Posterior vena cava (tissue), 2 donors: ENCODE measurements at places on chromosomes 5 and 9. TPM values are rescaled to one million over a fixed set of nuclear protein-coding genes. Genes with fewer than 3 reads are reported as not detected.

GRCh38 chr9:108720191-108720642, 135.6 kb downstream of the ACTL7B start:
- DNase-seq, result no peak

- no peak for DNase-seq
Observed at GRCh38 chr5:144198386-144198785, 27.7 kb downstream of the KCTD16 start.

DNA sequence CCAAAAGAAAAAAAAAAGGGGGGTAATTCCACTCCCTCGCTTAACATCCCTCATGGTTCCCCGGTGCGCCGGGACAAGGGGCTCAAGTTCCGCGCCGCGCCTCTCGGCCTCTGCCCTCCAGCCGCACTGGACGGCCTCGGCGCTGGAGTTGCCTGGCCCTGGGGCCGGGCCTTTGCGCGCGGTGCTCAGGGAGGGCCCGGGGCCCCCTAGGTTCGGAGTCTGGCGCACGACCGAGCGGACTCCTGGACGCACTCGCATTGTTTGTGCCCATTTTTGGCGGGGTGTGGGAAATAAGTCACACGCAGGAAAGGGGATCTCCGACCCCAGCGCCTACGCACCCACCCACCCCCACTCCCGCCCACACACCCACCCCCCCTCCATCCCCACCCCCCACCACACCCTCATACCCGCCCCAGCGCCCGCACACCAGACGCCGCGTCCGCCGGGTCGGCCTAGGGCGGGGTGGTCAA, 381 bp downstream of the MED22 start:
- DNase-seq, result no peak

The DOCK2 gene
- total RNA-seq, result 33.8 TPM

DNA sequence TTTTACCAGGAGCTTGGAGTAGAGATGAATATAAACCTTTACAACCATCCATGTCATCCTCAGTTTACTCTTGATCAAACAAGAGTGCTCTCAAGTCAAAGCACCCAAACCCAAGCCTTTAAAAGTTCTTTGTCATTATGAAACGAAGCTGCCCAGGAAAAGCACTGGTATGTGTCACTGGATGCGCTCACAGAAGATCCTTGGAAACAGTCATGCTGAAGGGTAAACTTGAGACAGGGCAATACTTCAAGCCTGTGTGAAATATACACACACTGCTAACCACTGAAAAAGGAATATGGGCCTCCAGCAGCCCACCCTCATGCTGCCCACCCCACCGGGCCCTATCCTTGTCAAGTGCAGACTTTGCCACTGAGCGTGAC, 84.5 kb downstream of the PRRT1B start:
- no peak for DNase-seq

The FYB1 gene
- total RNA-seq, result 10.1 TPM

The EFNA5 gene
- 4.2 TPM for total RNA-seq

- DNase-seq, result no peak
Observed at GRCh38 chr5:159902444-159903121, 13.7 kb upstream of the ADRA1B start.

DNA sequence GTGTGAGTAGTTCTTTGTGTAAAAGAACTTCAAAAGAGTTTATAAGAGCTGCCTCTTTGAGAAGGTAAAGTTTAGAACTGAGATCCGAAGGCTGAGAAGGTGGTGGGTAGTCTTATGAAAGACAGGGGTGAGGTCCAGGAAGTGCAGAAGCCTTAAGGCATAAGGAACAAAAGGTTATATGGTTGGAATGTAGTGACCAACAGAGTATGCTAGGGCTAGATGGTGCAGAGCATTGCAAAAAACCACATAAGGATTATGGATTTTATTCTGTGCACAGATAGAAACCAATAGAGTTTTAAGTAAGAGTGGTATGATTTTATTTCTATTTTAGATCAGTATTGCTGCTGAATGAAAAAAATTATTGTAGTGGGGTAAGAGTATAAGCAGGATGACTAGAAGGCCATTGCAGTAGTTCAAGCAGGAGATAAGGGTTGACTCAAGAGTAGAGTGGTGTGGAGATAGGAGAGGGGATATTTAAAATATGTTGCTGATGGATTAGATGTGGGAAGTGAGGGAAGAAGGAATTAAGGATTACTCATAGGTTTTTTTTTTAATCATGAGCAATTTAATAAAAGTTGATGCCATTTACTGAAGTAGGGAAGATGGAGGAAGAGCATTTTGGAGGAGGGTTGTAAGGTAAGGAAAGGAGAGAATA, 3.7 kb downstream of the RECK start:
- no peak for DNase-seq

The RNF183 gene
- not detected for total RNA-seq

GRCh38 chr5:136198453-136198852, 5.5 kb upstream of the SMIM32 start:
- no peak for DNase-seq

- no peak for DNase-seq
Observed at GRCh38 chr5:59921816-59922215, 28.3 kb upstream of the PDE4D start.

DNA sequence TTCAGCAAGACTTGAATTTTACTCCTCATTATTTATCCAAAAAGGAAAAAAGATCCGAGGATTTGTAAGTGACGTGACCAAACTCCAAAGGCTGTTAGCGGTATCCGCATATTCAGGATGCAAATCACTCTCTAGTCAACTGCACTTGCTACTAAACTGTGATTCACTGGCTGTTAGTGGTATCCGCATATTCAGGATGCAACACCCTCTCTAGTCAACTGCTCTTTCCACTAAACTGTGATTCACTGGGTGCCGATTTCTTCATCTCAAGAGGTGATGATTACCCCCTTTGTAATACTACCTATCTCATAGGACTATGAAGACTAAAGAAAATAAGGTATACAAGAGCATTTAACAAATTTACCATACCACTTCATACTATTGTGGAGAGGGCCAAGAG, 5.7 kb downstream of the MAPKAP1 start:
- no peak for DNase-seq

- DNase-seq, result no peak
Observed at GRCh38 chr9:27129221-27129620, 20.2 kb downstream of the TEK start.

DNA sequence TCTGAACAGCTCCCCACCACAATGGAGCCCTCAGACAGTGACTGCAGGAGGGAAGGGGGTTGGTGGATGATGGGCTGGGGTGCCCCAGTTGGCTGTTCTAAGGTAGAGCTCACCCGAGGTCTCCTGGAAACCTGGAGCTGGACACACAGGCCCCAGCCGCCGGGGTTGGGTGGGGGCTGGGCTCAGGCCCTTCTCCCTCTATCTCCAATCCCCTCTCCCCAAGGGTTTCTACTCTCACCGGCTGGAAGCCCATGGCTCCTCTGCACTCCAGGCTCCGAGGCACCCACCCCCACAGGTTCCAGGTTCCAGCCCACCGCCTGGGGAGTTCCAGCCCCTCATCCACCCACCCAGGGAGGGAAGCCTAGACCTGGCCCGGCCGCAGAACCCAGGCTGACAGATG, 766 bp downstream of the NR5A1 start:
- peak; percentile 65 for DNase-seq

DNA sequence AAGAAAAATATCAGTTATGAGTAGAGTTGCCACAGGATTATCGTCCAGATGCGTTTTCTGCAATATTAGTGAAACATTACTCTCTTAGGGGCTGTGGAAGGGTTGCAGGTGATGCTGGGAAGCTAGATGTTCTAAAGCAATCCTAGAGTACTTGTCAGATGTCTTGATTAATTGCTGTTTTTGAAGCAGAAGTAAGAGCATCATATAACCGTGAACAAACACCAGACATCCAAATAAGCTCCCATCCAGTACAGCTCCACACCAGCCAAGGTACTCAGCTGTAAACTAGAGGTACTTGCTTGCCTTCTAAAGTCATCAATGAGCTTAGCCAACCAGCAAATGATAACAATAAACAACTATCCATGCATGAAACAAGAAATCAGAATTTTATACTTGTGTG, 131.1 kb downstream of the ST8SIA4 start:
- no peak for DNase-seq

GRCh38 chr5:18736051-18736398, 1101.8 kb downstream of the TAF11L14 start:
- DNase-seq, result no peak

The ANGPTL2 gene
- total RNA-seq, result 45.7 TPM

The SYK gene
- total RNA-seq, result 19.5 TPM

GRCh38 chr5:98510143-98510985, 263.1 kb upstream of the RGMB start:
- no peak for DNase-seq

The SUSD3 gene
- 5.2 TPM for total RNA-seq

- DNase-seq, result no peak
Observed at GRCh38 chr9:82891321-82891720, 171.6 kb downstream of the RASEF start.

The GARIN3 gene
- total RNA-seq, result not detected

The PKD2L2 gene
- total RNA-seq, result 0.29 TPM

The CAMK4 gene
- total RNA-seq, result 0.38 TPM

DNA sequence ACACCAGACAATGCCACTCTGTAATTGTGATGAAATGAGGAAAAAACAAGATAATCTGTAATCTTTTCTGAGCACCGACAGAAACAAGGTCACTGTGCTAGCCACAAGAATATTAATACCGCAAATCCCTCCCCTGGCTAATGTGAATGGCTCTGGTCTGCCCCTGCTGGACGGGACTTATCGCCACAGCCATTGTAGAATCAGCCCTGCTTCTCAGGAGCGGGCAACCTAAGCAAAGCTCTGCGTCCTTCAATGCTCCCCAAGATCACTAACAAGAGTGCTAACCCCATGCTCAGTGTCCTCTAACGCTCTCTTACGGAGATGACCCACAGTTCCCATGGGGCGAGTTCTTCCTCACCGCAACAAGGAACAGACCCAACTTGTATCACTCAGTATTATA, 42.7 kb downstream of the OR2V1 start:
- no peak for DNase-seq

GRCh38 chr9:125479846-125480615, 218.4 kb downstream of the GAPVD1 start:
- no peak for DNase-seq

GRCh38 chr5:167730121-167730520, 561.3 kb upstream of the WWC1 start:
- DNase-seq, result no peak

DNA sequence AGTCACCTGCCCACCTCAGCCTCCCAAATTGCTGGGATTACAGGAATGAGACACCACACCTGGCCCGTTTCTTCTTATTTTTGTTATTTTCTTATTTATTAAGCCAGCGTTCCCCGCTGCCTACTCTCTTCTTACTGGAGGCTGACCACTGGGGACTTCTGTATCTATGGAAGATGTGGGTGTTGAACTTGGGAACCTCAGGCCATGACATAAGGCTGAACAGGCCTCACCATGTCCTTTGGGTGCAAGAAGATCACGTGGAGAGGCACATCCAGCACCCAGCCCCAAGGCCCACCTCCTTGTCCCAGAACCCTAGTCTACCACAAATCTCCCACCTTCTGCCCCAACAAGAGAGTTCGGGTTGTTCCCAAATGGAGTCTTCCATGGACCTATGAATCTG, 59.4 kb upstream of the NEK6 start:
- DNase-seq, result peak; percentile 14

- no peak for DNase-seq
Observed at GRCh38 chr9:123548741-123549545, 192.9 kb downstream of the CRB2 start.

DNA sequence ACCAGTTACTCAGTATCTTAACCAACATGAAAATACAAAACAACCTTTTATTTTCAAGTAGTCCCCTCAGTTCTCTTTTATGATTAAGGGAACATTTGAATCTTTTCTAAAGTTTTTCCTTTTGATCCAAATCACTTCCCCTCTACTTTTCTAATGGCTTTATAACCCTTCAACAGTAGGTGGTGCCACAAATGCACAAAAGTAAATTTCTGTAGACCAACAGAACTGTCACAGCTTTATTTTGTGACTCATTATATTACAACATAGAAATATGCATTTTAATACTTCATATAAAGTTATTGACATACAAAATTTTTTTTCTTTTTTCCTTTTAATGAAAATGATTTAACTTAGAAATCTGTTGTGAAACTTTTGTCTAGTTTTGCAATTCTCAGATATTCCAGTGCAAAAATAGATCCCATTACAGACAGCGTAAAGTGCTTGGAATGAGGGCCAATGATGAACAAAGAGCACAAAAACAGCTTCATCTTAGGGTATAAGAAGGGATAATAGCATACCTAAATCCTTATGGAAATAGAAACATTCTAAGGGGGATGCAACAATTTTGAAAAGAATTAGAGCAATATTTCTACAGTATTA, 17.0 kb downstream of the NIPSNAP3B start:
- no peak for DNase-seq

The SLC25A2 gene
- 0.46 TPM for total RNA-seq

DNA sequence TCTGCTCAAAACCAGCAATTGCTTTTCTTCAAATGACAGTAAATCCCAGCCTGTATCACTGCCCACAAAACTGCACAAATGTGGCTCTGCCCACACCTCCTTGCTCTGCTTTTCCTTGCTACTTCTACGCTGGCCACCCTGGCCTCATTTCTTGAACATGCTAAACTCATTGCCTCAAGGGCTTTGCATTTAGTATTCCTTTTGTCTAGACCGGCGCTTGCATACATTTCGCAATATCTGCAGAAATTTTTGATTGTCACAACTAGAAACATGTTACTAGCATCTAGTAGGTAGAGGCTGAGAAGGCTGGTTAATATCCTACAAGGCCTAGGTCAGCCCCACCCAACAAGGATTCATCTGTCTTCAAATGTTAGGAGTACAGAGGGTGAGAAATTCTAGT, 2357.8 kb downstream of the MAT2B start:
- no peak for DNase-seq

- no peak for DNase-seq
Observed at GRCh38 chr5:34531751-34532360, 124.3 kb upstream of the RAI14 start.

DNA sequence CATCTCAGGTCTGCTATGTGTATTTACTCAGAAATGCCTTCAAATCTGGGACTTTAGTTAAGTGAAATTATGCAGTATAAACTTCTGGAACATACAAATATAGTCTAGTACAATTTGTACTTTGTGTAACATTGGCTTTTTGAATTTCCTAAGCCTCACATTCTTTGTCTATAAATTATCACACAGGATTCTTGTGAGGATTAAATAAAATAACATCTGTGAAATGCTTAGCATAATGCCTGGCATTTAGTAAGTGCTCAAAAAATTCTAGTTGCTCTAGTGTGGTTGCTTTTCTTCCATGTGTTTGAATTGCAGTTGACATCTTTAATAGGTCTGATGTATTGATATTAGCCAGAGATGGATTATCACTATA, 2.6 kb downstream of the HMMR start:
- no peak for DNase-seq

DNA sequence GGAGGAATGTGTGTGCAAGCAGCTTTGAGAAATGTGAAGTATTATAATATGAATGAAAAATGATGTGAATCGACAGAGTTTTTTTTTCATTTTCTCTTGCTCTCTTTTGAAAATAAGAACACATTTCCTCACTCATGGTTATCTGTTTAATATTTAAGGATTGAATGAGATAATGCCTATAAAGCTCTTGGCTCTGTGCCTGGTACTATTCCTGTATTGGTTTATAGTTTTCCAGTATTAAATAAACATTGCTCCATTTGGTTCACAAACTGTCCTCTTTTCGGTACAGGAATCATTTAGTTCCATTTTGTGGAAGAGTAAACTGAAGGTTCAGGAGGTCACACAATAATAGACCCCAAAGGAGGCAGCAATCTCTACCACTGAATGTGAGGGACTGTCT, 1185.5 kb upstream of the WWC1 start:
- no peak for DNase-seq

The PLAC8L1 gene
- total RNA-seq, result not detected

The AIF1L gene
- total RNA-seq, result 27.3 TPM

The RNF44 gene
- 16.2 TPM for total RNA-seq

GRCh38 chr5:122723606-122724352, 51.1 kb upstream of the SNX2 start:
- no peak for DNase-seq
